ENCODE measurements at places on chromosomes 11 and 22. TPM values are rescaled to one million over a fixed set of nuclear protein-coding genes. Genes with fewer than 3 reads are reported as not detected.

Gene OTOG
- under 0.01 TPM for total RNA-seq

Gene GAS2L1
- 16.7 TPM for total RNA-seq

Gene BATF2
- 0.21 TPM for total RNA-seq

Gene MMP13
- not detected for total RNA-seq

Gene KLHL35
- total RNA-seq = 2.9 TPM

Gene LSP1
- 84.2 TPM for total RNA-seq

Gene MRGPRX4
- total RNA-seq = not detected

Gene DPAGT1
- total RNA-seq = 8.0 TPM

Gene KIRREL3
- 0.92 TPM for total RNA-seq

Gene ZNF280B
- total RNA-seq = 1.0 TPM

DNA sequence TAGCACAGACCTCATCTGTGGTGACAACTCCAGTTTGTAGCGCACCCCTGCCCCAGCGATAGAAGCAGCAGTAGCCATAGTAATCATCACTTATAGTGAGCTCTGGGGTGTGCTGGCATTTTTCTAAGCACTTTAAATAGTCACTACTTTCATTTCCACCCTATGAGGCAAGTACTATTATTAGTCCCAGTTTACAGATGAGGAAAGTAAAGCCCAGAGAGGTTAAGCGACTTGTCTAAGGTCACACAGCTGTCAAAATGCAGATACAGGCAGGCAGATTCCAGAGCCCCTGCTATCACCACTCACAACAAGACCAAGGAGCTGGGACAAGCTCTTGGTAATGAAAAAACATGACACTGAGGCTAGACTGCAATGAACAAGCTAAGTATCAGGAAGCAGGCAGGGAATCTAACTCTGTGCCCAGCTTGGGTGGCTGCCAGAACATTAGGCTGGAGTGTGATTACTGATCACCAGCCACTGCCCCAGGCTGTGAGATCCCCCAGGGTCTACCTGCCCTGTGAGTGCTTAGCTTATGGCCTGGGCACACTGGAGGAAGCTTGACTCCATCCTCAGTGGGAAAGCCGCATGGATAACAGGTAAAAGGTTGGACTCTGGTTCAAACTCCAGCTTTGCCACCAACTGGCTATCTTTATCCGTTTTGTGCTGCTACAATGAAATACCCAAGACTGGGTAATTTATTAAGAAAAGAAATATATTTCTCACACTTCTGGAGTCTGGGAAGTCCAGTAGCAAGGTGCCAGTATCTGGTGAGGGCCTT lies 561.1 kb downstream of the MN1 start:
- no peak for DNase-seq

DNA sequence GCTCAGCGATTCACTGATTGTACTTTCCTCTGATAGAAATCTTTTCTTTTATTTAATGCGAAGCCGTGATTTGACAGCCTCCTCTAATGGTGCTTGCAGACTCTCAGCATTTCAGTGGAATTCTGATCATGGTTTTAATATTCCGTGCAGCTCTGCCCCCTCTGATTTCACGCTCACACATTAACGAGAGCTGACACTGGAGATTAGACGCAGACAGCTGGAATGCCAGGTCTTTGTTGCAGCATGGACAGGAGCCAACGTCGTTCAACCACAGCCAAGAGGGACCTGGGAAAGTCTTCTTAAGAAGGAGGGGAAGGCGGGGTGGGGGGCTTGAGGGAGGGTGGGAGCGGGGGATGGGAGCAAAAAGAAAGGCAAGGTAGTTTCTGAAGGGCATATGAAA lies 186.4 kb downstream of the BLID start:
- DNase-seq = peak; percentile 94

DNA sequence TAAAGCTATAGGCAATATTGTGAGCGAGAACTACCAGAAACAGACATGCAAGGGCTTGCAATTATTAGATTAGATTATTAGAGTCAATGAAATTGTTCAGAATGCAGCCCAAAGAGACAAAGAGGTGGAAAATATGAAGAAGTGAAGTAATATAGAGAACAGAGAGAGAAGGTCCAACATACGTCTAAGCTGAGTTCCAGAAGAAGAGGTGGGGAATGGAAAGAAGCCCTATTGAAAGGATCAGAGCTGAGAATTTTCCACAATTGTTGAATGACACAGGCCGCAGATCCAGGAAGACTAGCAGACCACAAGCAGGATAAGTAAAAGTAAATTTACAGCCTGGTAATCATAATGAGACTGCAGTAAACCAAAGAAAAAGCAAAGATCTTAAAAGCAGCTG lies 93.2 kb downstream of the EXT2 start:
- no peak for DNase-seq

DNA sequence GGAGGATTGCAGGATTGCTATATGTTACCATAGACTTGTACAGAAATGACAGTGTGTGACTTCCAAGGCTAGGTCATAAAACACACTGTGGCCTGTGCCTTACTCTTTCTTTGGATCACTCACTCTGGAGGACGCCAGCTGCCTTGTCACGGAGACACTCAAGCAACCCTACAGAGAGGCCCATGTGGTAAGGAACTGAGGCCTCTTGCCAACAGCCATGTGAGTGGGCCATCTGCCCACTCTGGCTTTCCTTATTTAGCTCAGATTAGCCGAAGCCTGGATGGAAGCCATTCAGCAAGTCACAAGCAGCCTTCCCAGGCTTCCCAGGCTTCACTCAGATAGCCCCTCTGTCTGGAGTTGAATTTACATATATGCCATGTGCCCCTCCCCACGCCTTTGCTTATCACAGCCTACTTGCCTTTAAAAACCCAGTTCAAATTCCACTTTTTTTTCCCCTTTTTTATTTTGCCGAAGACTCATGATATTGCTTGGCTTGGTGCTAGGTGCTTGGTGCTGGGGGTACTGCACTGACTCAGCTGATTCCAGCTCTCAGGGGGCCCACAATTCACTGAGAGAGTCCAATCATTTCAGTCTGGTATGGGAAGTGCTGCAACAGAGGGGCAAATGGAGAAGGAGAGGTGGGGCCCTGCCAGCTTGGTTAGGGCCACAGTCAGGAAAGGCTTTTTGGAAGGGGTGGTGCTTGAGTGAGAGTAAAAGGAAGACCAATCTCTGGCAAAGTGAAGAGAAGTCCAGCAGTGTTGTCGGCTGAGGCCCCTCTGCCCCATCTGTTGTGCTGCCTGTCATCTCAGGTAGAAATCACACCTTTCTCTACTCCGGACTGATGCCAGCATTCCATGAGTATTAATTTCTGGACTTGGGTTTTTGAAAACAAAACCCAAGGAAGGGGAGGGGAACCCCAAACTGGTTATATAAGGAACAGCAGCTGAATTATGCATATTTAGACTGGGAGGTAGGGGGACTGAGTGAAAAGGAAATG lies 14.5 kb upstream of the P4HA3 start:
- DNase-seq = peak; percentile 94

DNA sequence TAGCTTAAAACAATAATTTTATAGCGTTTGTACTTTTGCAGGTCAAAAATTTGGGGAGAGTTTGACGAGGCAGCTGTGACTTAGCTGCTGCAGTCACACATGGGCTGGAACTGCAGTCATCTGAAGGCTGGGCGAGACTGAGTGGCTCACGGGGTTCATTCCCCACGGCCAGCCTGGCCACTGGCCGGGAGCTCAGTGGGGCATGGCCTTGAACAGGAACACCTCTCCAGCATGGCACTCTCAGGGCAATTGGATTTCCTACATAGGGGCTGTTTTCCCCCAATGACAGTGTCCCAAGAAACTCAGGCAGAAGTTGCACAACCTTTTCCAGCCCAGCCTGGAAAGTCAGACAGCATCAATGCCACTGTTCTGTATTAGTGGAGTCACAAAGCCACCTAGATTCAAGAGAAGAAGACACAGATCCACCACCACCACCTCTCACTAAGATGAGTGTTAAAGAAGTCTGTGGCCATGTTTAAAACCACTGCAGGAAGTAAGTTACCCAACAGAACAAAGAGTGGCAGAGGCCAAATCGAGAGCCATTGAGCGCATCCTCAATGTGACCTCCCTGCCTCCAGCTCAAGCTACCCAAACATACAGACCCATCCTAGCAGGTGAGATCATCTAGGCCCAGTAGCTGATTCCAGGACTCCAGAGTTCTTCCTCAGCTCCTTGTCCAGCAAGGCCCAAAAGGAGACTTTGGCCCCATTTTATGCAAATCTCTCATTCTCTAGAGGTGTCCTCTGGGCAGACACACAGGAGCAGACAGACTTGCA lies 618.7 kb upstream of the CADM1 start:
- DNase-seq = no peak

- DNase-seq = peak; percentile 12
These were observed 107.2 kb downstream of the RCN1 start for GRCh38 chr11:32198053-32198452.

GRCh38 chr11:110015695-110016094 lies 77.5 kb upstream of the ZC3H12C start:
- no peak for DNase-seq

DNA sequence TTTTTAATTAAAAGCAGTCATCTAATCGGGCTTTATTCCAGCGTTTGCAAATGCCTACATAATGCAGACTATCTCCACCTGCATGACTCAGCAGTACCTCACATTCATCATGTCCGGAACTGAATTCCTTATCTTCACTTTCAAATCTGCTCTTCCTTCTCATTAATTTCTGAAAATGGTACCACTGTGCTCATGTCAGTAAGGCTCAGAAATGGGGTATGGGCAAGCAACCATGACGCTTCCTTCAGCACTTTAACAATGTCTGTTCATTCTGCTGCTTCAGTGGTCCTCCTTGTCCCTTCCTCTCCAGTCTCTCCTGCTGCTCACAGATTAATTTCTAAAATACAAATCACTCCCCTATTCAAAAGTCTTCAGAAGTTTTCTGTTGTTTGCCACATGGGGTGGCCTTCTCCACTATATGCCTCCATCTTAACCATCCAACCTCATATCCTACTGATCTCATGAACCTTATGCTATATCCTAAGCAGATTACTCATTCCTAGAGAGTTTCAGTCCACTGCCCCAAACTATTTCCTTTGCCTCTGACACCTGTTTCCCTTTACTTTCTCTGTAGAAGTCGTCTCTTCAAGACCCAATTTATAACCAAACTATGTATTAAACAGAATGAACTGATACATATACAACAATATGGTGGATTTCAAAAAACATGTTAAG lies 7.0 kb downstream of the GTF2H1 start:
- DNase-seq = no peak

- DNase-seq = no peak
These were observed 484.4 kb downstream of the LRRC4C start for GRCh38 chr11:40975076-40975475.

DNA sequence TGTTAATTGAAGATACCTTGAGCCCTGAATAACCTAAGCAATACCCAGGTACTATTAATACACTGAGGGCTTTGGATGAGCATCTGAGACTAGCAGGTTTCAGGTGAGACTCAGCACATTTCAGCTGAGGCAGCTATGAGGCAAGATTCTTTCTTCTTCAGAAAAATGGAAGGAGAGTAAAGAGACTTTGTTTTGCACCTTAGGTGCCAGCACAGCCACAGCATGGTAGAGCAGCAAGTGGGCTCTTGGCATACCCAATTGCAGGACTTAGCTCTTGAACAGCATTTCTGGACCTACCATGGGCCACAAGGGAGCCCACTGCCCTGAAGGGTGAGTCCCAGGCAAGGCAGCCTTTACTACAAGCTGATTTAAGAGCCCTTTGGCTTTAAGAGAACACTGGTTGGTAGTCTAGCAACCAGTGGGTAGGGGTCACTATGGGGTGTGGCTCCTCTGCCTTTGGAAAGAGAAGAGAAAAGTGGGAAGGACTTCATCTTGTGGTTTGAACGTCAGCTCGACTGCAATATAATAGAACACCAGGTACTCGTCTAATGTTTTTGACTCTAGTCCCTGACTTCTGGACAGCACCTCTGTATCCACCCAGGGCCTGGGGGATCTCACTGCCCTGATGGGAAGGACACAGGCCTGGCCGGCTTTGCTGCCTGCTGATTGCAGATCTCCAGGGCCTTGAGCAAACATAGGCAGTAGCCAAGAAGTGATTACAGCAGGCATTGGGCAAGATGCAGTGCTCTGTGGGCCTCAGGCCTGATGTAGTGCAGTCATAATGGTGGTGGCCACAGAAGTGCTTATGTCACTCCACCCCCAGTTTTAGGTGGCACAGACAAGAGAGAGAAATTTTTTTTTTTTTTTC lies 73.3 kb downstream of the GLYATL1 start:
- DNase-seq = no peak

DNA sequence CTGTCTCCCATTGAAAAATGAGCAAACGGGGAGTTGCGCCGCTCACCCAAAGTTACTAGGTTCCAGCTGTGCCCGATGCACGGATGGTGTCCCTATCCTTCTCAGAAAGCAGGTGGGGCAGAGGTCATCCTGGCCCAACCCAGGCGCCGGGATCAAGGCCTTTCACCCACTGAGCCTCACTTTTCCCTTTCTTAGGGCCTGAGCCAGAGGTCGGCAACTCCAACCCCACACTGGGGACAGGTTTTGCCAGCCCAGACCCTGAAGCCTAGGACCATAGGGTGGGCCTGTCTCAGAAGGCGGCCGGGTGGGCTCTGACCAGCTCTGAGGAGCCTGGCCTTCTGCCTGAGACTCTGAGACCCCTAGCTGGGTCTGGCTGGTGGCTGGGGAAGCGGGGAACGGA lies 6.3 kb downstream of the IGSF9B start:
- no peak for DNase-seq

DNA sequence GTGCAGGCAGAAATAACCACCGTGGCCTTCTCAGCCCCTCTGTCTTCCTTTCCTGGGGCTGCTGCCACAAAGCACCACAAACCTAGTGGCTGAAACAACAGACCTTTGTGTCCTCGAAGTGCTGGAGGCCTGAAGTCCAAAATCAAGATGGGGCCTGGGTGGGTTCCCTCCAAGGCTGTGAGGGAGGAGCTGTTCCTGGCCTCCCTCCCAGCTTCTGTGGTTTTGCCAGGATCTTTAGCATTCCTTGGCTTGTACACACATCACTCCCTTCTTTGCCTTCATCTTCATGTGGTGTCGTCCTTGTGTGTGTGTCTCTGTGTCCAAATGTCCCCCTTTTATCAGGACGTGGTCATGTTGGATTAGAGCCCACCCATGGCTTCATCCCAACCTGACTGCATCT lies 29.0 kb upstream of the PARVG start:
- DNase-seq = peak; percentile 19

- DNase-seq = no peak
These were observed 40.9 kb upstream of the LIPT2 start for GRCh38 chr11:74534216-74534945.

- no peak for DNase-seq
These were observed 71.8 kb upstream of the ADORA2A start for GRCh38 chr22:24355574-24355973.

DNA sequence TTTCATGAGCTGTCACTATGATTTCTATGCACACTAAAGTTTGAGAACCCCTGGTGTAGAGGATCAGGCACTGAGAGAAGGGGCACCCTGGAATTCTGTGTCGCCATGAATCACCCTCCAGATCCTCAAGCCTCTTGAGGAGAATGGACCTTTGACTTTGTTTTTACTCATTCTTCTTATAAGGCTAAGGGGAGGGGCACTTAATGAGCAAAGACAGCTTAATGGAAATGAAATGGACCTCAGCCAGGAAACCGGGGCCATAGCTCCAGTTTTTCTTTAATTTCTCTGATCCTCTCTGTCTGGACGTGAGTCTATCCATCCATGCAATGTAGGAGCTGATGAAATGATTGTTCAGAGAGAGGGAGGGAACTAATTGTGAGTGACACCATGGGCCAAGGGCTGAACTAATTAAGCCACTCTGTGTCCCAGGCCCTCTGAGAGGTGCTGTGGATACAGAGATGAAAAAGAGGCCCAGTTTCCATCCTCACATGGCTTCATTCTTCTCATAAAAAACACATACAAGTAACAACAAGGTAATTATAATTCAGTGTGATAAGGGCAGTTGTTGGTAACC lies 32.8 kb downstream of the OR2AT4 start:
- DNase-seq = no peak

GRCh38 chr11:121451986-121452608 lies at the start of gene SORL1:
Gene SORL1 (plus strand): TSS chr11:121452314. CDS start chr11:121452332, 18 bp downstream.
- peak; percentile 88 for DNase-seq

- peak; percentile 76 for DNase-seq
These were observed 1.5 kb downstream of the MS4A8 start for GRCh38 chr11:60700689-60701468.
